ENCODE measurements at places on chromosomes 11 and 22. TPM values are rescaled to one million over a fixed set of nuclear protein-coding genes. Genes with fewer than 3 reads are reported as not detected.

GRCh38 chr11:69518081-69518950, 36.9 kb downstream of the LINC01488 start:
- DNase-seq = no peak

The NCAM1 gene
- 191 TPM for total RNA-seq

GRCh38 chr22:42991010-42991651, 23.8 kb downstream of the PACSIN2 start:
- no peak for DNase-seq

GRCh38 chr11:94276943-94277342, 27.4 kb upstream of the IZUMO1R start:
- no peak for DNase-seq

GRCh38 chr11:1516273-1517067, 29.9 kb upstream of the MOB2 start:
- DNase-seq = peak; percentile 24

The KDM4E gene
- not detected for total RNA-seq

The STK33 gene
- total RNA-seq = 26.4 TPM

DNA sequence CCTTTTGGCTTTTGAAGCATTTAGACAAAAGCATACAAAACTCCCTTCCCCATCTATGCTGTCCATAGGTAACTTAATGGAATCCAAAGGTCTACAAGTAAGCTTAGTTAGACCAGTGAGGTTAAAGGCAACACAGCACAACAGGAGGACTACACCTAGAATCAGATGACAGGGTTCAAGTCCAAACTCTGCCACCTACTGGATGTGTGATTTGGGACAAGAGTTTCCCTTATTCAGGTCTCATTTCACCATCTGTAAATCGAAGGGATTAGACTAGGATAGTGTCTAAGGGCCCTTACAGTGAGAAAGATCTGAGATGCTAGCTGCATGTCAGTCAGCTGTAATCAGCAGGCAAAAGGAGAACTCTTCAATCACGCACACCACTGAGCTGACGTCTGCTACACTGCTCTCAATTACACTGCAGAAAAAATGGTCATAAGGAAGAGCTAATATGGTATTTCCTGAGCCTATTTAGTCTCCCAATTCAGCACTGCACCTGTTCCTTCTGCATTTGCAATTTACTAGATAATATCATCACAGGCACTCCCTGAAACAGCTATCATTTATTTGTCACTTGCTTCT, 82.2 kb downstream of the SERGEF start:
- no peak for DNase-seq

The SLC22A12 gene
- not detected for total RNA-seq

- peak; percentile 79 for DNase-seq
These were observed 759 bp downstream of the CPT1A start for GRCh38 chr11:68840661-68841653.

DNA sequence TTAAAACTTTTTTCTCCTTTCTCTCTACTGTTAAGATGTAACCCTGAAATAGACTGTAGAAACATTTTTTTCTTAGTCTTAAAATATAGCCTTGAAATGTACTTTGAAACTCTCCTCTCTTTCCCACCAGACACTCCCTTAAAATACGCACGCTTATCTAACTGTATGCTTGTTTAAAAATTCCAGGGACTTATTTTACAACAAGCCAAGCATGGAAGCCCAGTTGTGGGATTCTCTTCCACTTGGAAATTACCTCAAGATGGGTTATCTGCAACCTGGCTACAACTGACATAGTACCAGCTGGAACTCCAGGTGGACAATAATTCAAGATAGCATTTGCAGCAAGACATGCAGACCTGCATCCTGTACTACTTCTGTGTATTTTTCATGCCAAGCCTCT, 12.1 kb upstream of the CHORDC1 start:
- DNase-seq = no peak

The OR52E5 gene
- total RNA-seq = not detected

DNA sequence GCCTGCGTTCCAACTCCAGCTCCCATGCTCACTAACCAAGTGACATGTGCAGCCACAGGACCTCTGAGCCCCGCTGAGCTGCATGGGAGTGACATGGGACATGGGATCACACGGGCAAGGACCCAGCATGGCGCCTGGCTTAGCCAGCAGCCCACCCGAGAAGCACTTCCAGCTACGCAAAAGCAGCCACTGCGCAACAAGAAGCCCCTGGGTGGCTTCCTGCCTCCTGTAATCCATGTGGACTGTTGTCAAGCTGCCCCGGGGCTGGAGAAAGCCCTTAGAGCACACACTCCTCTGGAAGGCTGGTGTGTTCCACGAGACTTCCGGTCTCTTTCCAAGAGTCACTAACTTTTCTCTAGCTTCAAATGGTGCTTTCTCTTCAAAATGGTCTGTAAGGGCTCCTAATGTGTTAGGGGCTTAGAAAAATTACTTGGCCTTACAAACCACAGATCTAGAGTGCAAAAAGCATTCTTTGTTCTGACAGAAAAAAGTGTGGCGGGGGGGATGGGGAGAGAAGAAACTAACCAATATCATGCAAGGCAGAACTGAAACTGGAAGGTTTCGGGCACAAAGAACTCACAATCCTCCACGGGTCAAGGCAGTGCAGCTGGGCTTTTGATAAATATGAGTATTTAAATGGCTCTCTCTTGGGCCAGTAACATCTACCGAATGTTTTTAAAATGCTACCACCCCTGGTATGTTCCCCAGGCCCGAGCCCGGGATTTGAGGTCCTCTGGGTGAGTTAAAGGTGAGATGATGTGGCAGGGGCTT, 5.5 kb downstream of the C11orf24 start:
- DNase-seq = no peak

DNA sequence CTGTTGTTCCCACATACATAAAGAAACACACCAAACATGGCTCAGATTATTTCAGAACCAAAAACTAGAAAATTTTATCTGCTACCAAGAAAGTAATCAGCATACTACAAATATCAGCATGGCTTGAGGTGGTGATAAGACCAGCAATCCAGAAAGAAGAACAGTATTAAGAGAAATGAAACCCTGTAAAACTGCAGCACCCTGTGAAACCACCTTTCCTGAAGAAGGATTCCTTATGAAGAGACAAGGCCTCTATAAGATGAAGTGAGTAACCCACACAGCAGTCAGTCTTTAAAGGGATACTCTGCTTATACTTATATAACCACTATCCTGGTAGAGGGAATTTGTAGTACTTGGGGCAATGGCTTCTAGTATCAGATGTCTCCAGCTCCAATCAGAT, 49.9 kb downstream of the RSF1 start:
- no peak for DNase-seq

DNA sequence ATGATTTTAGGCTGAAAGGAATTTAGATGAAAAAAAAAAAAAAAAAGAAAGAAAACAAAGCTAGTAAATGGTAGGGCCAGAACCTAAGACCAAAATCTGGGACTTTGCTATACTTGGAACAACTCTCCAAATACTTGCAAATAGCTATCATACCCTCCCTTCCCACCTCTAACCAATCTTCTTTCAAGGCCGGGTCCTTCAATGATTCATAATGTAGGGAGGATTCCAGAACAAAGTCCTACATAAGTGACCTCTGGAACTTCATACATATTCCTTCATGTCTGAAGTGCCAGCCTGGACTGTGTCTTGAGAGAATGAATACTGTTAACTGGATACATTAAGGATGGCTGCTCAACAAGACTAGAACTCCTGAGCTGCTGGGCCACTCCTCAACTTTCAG, 9.9 kb downstream of the STK33 start:
- no peak for DNase-seq

GRCh38 chr22:49678137-49678841, 149.4 kb downstream of the BRD1 start:
- DNase-seq = no peak

The SLC22A8 gene
- total RNA-seq = not detected

GRCh38 chr11:3796801-3797328, 489 bp downstream of the NUP98 start:
- DNase-seq = no peak

The CCDC15 gene
- total RNA-seq = 0.17 TPM

The MRGPRE gene
- not detected for total RNA-seq

The ME3 gene
- total RNA-seq = 23.8 TPM

GRCh38 chr11:117765068-117765467, 31.9 kb downstream of the DSCAML1 start:
- DNase-seq = no peak

The PLCB3 gene
- 10.9 TPM for total RNA-seq

DNA sequence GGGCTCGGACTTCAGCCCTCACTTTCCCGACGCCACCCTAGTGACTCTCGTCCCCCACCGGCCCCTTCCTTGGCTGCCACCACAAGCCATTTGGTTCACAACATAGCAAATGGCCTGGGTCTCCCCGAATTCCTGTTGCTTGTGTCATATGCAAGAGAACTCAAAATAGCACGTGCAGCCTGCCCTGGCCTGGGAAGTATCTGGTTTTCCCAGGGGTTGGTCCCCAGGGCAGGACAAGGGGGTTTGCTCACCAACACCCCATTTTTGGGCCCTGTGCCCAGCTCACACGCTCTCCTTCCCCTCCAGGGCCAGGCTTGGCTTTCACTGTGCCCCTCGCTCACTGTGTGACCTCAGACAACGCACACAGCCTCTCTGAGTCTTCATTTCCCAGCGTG, 12.8 kb upstream of the TPCN2 start:
- DNase-seq = peak; percentile 81

The DENND5A gene
- total RNA-seq = 84.9 TPM

- DNase-seq = no peak
These were observed 27.4 kb upstream of the CXCR5 start for GRCh38 chr11:118856314-118856713.

GRCh38 chr11:64126796-64127195, 39.1 kb downstream of the MACROD1 start:
- DNase-seq = no peak

GRCh38 chr11:8813658-8814057, 97.3 kb upstream of the AKIP1 start:
- peak; percentile 88 for DNase-seq

The CD3E gene
- total RNA-seq = 0.59 TPM

DNA sequence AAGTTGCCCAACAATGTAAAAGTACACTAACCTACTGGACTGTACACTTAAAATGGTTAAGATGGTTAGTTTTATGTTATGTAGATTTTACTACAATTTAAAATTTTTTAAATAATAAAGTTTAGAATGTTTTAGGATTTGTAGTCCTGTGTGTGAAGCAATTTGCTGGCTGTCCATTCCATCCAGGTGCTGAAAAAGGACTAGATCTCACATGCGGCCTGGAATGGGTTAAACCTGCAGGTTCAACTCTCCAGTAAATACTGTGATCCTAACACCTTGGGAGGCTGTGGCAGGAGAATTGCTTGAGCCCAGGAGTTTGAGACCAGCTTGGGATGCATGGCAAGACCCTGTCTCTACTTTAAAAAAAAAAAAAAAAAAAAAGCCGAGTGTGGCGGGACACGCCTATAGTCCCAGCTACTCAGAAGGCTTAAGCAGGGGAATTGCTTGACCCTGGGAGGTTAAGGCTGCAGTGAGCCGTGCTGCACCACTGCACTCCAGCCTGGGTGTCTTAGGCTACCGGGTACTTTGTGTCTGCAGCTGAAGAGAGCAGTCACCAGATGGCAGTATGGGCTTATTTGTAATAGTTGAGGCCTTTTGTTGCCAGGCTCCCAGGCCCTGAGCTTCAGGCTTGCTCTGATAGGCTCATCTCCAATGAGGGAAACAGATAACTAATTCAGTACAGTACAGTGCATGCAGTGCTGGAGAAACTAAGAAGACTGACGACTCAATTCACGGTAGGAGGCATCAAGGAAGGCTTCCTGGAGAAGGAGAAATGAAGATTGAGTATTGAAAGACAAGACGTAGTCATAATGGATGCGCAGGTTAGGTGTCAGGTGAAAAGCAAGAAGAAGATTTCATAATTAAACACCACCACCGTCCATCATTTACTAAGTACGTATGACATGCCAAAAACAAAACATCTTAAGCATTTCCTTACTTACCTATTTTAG, 64.7 kb upstream of the ASPHD2 start:
- DNase-seq = peak; percentile 49

GRCh38 chr11:117513666-117514065, 186.0 kb downstream of the CEP164 start:
- no peak for DNase-seq

GRCh38 chr22:43734370-43735150, 77.5 kb downstream of the EFCAB6 start:
- no peak for DNase-seq

- DNase-seq = no peak
These were observed 16.8 kb downstream of the PRDM11 start for GRCh38 chr11:45162916-45163879.

DNA sequence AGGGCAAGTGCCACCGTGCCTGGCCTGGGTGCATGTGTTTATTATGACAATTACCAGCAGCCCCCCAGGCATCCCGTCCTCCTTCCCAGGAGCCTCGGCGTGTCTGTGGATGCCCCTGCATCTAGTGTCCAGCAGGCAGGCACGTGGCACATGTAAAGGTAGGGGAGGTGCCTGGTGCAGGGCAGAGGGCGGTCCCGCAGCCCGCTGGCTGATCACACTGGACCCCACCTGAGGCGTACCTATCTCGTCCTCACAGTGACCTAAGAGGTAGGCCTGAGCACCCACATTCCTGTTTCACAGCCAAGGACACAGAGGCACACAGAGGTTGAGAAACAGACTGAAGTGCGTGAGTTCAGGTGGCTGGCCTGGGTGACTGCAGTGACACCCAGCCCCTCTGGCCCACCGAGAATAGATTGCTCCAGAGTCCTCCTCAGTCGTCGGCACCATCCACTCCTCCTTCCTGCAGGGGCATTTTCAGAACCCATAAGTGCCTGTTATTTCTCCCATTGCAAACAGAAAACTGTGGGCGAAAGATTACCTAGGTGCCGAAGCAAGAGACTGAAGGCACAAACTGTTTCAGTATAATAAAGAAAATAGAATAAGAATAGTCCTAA, 3.0 kb upstream of the PHRF1 start:
- DNase-seq = peak; percentile 55

The UCP3 gene
- 1.9 TPM for total RNA-seq

DNA sequence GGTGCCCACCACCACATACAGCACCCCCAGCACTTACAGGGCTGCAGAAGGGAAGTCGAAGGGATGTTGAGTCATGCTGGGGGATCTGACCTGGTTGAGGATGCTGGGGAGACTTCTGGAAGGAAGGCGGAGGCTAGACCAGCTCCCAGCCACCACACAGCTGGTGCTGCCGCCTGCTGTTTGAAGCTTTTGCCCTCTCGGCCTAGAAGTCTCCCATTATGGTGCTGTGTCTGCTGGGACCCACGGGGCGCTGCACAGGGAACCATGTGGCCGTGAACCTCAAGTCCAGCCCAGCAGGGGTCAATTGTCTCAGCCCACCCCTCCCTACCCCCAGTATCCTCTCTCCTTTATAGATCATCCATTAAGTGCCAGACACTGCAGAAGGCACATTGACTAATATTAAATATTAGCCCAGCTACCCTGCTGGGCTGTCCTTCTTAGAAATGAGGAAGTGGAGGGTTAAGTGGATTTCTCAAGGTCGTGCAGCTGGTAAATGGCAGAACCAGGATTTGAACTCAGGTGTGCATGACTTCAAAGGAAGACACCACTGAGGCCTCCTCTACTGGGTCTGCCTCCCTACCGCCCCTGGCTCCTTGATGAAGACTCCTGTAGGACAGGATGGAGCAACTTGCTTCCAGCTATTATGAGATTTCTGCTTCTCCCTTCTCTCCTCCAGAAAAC, 49.7 kb downstream of the CYTH4 start:
- peak; percentile 2 for DNase-seq

All from right cardiac atrium (tissue), 5 donors.